ENCODE measurements at places on chromosomes 1 and 21.

DNA sequence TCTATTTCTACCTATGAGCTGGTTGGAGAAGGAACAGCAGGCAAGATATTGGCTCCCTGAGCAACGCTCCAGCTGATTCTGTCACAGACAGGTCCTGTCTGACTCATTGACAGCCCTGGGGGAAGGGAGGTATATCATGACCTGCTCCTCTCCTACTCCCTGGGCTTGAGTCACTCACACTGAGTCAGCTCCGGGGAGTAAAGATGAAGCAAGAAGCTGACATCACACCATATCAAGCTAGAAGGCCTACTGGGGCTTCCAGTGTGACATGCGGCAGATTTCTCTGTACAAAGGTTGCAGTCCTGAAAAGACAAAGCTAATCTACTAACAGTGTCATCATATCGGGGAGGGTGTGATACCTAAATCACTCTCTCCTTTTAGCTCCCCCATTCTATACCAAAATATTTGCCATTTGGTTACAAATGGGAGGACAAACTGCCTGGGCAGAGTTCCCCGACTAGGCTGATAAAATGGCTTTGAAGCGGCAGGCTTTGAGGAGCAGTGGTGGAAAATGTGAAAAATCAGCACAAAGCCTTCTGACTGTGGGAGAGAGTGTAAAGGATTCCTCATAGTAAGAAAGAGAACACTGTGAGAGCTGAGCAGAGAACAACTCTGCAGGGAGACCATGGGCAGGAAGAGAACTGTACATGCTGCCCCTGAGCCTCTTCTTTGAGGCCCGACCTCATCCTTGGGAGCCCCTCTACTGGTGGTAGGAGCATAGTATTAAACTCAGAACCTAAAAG is 15.5 kb downstream of the PI4KB start:
- peak; percentile 66 for DNase-seq

DNA sequence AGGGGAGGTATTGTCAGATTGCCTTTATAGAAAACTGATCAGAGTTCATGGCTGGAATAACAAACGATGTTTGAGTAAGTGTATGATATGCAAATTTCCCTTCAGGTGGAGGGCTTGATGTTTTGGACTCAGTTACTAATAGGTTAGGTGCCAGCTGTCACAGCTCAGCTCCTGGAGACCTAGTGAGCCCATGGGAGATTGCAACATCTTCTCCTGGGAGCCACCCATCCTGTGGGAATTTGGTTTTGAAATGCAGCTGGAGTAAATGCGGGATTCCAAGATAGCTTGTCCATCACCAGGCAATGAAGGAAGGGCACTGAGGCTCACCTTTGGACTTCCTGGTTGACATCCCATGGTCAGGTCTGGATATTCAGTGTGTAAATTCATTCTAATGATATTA is 211.4 kb upstream of the NRIP1 start:
- no peak for DNase-seq

DNA sequence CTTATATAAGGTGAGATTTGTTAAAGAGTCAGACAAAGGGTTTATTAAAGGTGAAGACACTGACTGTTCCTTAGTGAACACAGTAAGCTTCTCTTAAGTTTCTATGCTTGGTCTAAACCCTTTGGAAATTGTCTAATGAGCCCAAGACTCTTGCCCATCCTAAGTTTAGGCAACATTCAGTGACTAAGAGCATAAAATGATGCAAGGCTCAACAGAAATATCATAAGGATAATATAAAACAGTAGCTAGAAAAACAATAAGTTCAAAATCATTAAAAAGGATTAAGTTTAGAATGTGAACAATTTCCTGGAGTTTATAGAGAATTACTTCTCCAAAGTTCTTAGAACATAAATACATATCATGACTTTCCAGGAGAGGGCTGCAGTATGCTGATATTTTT is 108.9 kb upstream of the PDC start:
- no peak for DNase-seq

DNA sequence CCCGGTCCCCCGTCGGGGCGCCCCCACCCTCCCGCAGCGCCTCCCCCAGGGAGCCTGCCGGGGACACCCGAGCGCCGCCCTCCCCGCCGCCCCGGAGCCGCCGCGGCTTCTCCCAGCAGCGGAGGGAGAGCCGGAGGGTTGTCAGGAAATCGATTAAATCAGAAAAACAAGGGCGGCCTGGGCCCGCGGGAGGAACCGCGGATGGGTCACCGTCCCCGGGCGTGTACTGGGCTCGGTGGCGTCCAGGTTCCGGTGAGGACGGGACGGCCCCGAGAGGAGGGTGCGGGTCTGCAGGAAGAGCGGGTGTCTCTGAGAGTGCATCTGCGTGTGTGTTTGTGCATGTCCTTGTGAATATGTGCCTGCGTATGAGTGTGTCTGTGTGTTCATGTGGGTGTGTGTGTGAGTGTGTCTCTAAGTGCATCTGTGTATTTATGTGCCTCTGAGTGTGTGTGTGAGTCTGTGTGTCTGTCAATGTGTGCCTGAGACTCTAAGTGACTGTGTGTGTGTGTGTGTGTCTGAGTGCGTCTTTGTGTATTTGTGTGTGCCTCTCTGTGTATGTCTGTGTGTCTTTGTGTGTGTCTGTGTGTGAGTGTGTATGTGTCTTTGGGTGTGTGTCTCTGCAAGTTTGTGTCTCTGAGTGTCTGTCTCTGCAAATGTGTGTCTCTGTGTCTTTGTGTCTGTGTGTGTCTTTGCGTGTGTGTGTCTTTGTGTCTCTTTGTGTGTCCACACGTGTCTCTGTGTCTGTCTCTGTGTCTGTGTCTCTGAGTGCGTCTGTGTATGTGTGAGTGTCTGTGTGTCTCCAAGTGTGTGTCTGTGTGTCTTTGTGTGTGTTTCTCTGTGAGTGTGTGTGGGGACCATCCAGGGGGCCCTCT is 1.1 kb downstream of the SPSB1 start:
- no peak for DNase-seq

- DNase-seq, result no peak
Measured at GRCh38 chr1:3656450-3657095, 4.3 kb downstream of the TP73 start.

- DNase-seq, result no peak
Measured at GRCh38 chr1:229665912-229666558, 40.0 kb downstream of the URB2 start.

DNA sequence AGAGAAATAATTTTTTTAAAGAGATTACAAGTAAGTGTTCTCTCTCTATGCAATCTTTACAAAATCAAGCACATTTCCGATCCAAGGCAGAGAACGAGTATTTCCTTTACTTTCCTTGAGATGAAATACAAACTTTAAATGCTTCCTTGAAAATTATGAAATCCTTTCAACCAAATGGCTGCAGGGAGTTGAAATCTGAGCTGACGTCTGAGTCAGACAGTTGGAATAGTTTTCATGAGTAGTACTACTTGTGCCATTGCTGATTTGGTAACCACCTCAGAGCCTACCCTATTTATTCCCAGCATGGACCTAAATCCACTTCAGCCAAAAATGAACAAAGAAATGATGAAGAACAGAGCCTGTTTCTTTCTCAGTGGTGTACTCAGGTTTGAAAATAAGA is 183.6 kb downstream of the GIPC2 start:
- DNase-seq, result no peak

DNA sequence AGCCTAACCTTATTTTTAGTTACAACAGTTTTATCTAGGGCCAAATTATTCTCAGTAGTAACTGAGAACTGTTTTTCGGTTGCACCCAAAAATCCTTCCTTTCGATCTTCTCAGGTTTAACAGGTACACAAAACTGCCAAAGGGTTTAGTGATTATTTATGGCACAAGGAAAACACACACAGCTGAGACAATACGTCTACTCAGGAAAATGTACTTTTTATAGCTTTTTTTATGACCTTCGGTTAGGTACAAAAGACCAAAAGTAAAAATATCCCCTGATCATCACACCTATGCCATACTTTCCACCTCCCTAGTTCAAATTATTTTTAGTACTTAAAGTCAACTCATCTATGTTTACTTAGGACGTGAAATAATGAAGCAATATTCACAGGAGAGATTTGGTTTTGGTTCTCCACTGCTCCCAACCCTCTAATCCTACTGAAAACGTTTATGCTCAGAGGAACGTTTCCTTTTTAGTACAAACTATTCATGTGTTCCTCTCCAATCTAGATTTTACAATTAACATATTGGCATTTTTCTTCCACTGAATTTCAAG is 48.7 kb downstream of the TTLL7 start:
- no peak for DNase-seq

- no peak for DNase-seq
Measured at GRCh38 chr1:12450090-12450755, 167.8 kb downstream of the DHRS3 start.

GRCh38 chr1:241513378-241513777 is 6.2 kb downstream of the FH start:
- no peak for DNase-seq

DNA sequence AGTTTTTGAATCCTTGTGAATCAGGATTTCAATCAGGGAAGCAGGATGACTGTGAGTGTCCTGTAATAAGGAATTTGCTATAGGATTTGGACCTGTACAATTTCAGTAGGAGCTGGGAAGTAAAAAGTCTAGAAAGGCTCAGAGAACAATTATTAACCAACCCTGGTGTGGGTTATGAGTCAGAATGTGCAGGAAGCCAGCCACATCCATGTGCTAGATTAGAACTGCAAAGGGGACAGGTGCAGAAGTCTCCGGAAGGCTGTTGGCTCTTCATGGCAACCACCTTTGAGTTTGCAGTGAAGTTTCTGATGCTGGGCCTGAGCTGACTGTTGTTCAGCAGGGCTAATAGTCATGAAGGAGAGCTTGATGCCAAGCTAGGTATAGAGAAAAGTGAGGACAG is 70.7 kb downstream of the SPATA46 start:
- DNase-seq, result no peak

GRCh38 chr1:227343727-227344551 is 25.6 kb upstream of the CDC42BPA start:
- DNase-seq, result no peak

- no peak for DNase-seq
Measured at GRCh38 chr1:157691285-157691920, 9.2 kb downstream of the FCRL3 start.

DNA sequence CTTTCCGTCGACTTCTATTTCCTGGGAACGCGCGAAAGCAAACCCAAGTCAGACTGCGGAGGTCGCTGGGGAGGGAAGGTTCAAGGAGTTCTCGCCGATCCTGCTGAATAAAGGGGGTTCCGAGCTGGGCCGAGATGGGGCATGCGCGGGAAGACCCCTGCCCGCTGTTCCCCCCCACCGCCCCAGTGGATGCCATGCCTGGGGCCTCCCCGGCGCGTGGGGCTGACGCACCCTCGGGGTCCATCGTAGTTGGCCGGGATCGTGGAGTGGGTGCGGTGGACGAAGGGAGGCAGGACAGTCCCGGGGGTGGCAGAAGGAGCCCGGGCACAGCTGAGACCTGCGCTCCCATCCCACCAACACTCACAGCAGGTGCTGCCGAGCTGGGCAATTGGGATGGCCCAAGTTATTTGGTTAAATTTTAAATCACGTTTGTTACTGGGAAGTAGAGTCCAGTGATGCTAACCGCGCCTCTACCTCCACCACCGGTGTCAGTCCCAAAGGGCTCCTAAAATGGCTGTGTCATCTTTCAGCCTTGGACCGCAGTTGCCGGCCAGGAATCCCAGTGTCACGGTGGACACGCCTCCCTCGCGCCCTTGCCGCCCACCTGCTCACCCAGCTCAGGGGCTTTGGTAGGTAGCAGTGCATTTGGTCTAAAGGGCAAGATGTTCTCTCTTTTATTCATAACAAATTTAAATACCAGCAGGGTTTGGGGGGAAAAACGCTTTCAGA is 801 bp downstream of the MX1 start:
- DNase-seq, result no peak

DNA sequence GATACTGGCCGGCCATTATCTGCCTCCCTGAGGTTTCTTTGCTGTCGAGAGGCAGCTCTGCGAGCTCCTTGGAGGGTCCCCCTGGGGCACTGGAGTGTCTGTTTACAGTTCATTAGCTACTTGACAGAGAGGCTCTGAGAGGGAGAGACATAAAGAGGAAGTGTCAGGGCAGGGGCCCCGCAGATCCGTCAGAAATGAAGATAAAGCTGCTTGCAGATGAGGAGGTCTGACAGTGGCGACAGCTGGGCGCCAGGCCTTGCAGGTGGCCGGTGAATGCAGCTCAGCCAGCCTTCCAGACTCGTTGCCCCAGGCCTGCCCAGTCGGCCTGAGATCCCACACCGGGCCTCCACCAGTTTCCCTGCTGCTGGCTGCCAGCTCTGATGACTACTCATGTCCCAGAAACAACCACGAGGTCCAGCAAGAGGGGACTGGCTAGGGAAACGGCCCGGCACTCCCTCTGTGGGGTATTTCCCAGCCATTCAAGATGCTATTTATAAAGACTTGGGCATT is 84.7 kb downstream of the DISP3 start:
- DNase-seq, result no peak

DNA sequence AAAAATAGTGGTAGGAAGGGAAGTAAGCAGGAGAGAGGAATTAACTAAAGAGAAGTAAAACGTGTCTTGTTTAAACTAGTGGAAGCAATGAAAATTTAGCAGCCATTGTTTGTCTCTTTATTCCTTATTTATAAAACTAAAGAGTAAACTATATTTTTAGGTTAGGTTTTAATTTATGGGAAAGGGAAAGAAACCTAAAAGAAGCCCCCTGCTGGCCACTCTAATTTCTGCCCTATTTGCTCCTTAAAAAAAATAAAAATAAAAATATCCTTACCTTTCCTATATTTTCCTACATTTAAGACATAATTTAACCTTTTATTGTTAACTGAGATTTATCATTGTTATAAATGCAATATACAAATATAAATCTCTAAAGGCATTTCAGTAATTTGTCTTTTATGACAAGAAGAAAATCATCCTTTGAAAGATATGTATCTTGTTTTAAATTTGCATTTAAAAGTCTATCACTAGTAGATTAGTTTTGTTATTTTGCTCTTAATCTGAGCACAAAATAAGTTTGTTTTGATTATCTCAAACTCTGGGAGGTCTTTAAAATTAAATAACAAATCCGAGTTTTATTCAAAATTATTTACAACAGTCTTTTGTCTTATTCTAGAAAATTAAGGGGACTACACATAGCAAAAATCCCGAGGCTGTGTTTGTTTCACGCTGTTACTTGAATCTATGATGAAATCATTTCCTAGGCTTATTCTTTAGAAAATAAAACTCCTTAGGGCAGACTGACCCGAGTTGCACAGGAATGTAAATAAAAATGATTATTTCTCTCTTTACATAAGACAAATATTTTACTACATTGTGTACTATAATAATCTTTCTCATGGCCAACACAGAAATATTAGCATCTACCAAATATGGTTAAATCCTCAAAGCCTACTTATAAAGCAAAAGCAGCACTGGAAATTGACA is 201.7 kb downstream of the NRIP1 start:
- no peak for DNase-seq

- no peak for DNase-seq
Measured at GRCh38 chr1:13948888-13949391, 249.0 kb downstream of the PRDM2 start.

GRCh38 chr1:230957580-230957989 is 21.1 kb downstream of the TTC13 start:
- DNase-seq, result no peak

All from activated CD8-positive, alpha-beta memory T cell treated with anti-CD3 and anti-CD28 coated beads for 4 hours (primary cell).